ENCODE measurements at places on chromosomes 3 and 15.

- DNase-seq: no peak
Observed at GRCh38 chr3:128281461-128282367, 128.4 kb downstream of the EEFSEC start.

GRCh38 chr3:13145131-13145825 is 72.0 kb upstream of the IQSEC1 start:
- no peak for DNase-seq

GRCh38 chr3:126528800-126529541 is 5.0 kb downstream of the CHST13 start:
- no peak for DNase-seq

GRCh38 chr3:181253796-181254195 is 264.3 kb upstream of the DNAJC19 start:
- no peak for DNase-seq

DNA sequence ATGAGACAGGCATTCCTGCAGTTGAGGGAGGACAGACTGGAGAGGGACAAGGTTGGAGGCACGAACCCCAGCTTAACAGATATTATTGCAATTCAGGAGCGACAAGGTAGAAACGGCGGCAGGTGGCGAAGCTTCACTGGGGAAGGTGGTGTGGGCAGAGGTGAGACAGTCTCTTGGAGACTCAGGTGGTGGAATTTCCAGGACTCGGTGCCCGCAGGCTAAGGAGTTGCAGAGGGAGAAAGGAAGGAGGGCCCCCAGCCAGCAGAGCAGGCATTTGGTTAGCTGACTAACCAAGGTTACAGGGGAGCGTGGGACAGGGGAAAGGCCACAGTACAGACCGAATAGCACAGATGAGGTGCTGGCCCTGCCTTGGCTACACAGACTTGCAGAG is 3.0 kb downstream of the FAM174B start:
- no peak for DNase-seq

- DNase-seq: no peak
Observed at GRCh38 chr15:59394166-59394661, 21.5 kb upstream of the MYO1E start.

- no peak for DNase-seq
Observed at GRCh38 chr15:80609512-80609946, 85.6 kb upstream of the ABHD17C start.

DNA sequence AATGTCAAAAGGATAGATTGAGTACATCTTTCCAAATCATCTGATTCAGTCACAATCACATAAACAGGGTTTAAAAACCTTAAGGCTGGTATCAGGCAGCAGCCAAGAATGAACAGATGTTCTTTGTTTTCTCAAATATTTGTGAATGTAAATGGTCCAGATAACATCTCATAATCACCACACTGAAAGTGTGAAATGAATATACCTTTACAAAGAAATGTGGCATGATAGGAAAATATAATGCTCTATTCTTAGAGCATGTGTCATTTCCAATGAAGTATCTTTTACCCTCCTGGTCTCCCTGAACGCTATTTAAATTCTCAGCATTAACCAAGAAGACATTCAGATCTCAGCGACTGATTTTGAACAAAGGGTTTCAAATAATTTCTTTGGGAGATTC is 8.8 kb upstream of the ACTC1 start:
- no peak for DNase-seq

DNA sequence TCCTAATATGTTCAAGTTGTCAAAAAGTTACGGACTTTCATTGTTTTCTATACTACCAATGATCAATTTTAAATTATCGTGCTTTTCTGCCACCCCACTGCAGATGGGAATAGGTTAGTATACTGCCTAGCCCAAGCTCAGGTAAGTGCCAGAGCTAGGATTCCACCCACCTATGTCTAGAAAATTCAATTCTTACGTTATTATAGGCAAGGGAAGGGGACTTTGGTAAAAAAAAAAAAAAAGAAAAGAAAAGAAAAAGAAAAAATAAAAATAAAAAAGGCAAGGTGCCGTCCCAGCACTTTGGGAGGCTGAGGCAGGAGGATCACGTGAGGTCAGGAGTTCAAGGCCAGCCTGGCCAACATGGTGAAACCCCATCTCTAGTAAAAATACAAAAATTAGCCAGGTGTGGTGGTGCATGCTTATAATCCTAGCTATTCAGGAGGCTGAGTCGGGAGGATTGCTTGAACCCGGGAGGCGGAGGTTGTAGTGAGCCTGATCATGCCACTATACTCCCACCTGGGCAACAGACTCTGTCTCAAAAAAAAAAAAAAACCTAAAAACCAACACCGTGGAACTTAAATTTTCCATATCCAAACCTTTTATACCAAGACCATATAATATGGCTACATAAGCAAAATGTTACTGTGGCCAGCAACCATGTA is 1.3 kb downstream of the RPL22L1 start:
- no peak for DNase-seq

- no peak for DNase-seq
Observed at GRCh38 chr3:24943961-24944360, 449.3 kb upstream of the THRB start.

GRCh38 chr3:69941037-69941436 is 58.5 kb upstream of the SAMMSON start:
- DNase-seq: no peak

- DNase-seq: no peak
Observed at GRCh38 chr3:45366290-45366689, 22.1 kb upstream of the LARS2 start.

- no peak for DNase-seq
Observed at GRCh38 chr3:153652076-153652475, 469.1 kb upstream of the ARHGEF26 start.
